Activated naive CD4-positive, alpha-beta T cell treated with Interleukin-2 at 50 U/mL for 16 hours (primary cell): ENCODE measurements at places on chromosomes 3 and 15.

- no peak for DNase-seq
Measured at GRCh38 chr3:131503320-131503635, 507 bp upstream of the MRPL3 start.

- DNase-seq, result no peak
Measured at GRCh38 chr3:98038286-98038685, 3.2 kb upstream of the GABRR3 start.

- DNase-seq, result no peak
Measured at GRCh38 chr3:39191773-39192172, 622 bp downstream of the XIRP1 start.

- DNase-seq, result no peak
Measured at GRCh38 chr3:114093016-114093380, 36.5 kb downstream of the QTRT2 start.

DNA sequence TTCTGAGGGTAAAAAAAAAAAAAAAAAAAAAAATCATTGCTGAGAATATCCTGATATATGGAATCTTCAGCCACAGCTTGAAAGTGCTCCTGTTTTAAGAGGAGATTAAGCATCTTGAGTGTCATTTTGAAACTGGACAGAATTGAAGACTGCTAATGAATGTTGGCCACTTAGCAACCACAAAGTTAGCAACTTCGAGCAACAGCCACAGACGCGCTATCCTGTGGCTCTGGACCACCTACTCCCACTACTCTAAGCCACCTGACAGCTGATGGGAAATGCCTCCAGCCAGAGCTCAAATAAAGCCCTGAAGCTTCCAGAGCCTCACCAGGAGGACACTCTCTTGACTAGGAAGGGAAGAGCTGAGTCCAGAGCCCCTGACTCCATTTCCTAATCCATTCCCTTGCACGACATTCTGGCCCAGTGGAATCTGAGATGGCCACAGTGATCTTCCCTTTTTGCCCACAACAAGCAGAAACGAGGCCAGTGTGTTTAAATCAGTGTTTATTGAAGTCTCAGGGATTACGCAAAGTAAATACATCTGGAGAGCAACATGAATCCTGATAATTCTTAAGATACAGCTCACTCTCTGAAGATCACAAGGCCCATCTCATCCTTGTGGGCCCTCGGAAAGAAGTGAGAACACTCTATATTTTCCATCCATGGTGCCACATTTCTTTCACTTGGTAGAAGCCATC lies 58.6 kb downstream of the TMEM212 start:
- DNase-seq, result no peak

- DNase-seq, result no peak
Measured at GRCh38 chr3:123689831-123690230, 105.0 kb upstream of the HACD2 start.

GRCh38 chr15:86384186-86384585 lies 304.5 kb downstream of the AGBL1 start:
- no peak for DNase-seq

- no peak for DNase-seq
Measured at GRCh38 chr15:75810874-75811498, 32.3 kb upstream of the UBE2Q2 start.

DNA sequence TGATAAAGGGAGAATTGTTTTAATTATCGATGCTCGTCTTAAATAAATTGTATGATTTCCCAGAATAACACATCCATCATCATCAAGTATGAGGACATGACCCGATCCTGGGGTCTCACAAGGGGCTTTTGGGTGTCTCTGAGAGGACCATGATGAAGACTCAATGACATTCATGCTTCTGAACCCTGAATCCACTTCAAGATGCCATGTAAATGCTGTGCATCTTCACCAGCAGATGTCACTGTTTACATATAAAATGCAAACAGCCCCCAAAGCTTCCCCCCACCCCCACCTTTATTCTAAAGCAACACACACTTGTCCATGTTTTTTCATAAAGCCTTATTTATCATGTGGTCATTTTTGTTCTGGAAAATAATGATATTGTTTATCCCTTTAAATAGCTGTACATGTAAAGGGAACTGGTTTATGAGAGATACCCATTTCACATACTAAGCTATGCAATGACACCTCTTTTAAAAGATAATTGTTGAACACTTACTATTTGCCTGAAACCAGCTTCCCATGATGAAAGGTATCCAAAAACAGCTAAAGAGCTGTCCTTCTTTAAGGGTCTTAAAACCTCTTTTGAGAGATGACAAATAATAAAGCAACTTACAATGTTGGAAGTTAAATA lies 69.7 kb upstream of the UBE3A start:
- DNase-seq, result no peak

DNA sequence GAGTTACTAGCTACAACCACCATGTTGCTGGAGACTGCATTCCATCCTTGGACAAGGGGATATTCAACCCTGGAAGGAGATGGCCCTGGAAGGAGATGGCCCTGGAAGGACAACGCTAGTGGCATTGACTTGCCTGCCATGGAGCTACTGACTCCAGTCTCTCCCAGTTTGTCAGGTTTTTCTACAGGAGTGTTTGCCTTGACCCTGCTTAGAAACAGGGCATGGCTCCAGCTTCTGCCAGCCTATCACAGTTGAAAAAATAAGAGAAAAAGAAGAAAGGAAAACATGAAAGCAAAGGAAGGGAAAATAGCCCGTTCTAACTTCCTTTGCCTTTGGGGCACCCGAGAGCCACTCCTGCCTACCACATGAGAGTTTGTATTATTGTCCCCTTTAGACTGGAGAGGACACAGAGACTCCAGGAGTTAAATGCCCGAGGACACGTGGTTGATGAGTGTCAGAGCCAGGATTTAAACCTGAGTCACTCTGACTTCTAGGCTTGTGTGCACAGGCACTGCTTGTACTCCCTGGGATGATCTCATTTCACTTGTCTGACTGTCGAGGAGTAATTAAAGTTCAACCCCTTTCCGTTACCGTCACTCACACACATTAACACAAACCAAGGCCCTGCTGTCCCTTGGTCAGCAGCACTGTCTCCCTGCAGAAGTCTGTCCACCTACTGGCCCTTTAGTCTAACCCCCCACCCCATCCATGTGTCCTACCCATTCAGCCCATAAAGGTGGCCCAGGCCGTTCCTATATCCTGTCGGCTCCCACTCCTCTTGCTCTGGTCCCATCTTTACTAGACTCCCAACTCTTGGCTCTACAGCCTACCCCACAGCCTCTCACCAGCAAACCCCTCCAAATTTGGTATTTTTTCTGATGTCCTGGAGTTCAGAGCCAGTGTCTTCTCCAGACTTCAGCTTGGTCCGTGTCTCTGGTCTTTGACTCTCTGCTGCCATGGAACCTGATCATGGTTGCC lies 46.1 kb downstream of the C2CD4A start:
- DNase-seq, result no peak
